ENCODE measurements at places on chromosomes 1 and 21.

- no peak for DNase-seq
Measured at GRCh38 chr1:203701606-203702005, 63.4 kb upstream of the LAX1 start.

GRCh38 chr1:215476541-215476940 lies 90.6 kb upstream of the KCTD3 start:
- no peak for DNase-seq

GRCh38 chr1:117564227-117565075 lies 41.4 kb upstream of the TENT5C start:
- DNase-seq, result no peak

GRCh38 chr1:59427784-59428183 lies 130.9 kb downstream of the FGGY start:
- DNase-seq, result no peak

DNA sequence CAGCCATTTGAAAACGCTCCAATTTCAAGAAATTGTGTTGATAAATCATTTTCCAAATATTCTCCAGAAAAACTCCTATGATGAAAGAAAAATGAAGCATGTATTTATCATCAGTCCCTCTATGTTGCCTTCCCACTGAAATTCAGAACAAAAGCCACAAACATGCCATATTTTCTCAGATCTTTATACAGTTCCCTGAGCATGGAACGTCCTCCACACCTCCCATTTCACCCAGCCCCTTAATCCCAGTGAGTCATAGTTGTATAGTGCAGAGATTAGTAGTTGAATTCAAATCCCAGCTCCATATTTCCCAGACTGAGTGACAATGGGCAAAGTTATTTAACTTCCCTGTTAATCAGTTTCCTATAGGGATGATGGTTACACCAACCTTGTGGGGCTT lies 20.6 kb upstream of the NPL start:
- no peak for DNase-seq

GRCh38 chr1:186617926-186618325 lies 62.3 kb downstream of the PTGS2 start:
- DNase-seq, result no peak

DNA sequence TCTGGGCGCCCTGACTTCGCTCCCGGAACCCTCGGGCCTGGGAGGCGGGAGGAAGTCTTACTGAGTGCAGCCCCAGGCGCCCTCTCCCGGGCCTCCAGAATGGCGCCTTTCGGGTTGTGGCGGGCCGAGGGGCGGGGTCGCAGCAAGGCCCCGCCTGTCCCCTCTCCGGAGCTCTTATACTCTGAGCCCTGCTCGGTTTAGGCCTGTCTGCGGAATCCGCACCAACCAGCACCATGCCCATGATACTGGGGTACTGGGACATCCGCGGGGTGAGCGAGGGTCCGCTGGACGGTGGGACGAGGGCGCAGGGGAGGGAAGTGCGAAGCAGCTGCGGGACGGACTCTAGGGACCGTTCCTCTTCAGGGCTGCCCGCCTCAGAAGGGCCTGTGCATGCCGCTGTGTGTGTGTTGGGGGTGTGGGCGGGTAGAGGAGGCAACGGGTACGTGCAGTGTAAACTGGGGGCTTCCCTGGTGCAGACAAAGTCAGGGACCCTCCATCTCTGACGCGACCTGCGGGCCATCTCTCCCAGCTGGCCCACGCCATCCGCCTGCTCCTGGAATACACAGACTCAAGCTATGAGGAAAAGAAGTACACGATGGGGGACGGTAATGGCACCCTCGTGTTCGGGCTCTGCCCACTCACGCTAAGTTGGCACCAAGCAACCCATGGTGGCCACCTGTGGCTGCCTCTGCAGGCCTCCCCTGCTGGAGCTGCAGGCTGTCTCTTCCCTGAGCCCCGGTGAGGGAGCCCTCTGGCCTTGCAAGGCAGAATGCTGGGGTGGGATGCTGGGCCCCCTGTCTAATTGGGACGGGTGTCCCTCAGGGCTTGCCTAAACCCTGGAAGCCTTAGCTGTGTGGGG lies at the start of gene GSTM1:
GSTM1 (plus strand) TSS at position 177 of the 859 bp plus-strand sequence; CDS start at position 234, 57 bp downstream.
- no peak for DNase-seq

DNA sequence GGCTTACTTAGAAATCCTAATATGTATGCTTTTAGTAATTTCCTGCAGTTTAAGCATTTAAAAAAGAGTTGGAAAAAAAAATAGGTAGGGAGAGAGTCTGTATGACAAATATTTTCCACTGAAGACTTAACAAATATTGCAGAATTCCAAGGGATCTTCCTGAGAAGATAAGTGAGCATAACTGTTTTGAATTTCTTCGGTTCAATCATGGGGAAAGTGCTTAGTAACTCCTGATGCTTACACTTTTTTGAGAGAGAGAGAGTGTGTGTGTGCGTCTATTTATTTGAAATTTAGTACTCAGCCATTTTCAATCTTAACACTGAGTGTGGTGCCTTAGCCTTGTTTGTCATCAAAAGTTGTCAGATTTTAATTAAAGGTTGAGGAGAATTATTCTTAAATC lies 18.5 kb downstream of the SON start:
- DNase-seq, result no peak

GRCh38 chr1:228975238-228975907 lies 240.1 kb downstream of the RHOU start:
- DNase-seq, result no peak

DNA sequence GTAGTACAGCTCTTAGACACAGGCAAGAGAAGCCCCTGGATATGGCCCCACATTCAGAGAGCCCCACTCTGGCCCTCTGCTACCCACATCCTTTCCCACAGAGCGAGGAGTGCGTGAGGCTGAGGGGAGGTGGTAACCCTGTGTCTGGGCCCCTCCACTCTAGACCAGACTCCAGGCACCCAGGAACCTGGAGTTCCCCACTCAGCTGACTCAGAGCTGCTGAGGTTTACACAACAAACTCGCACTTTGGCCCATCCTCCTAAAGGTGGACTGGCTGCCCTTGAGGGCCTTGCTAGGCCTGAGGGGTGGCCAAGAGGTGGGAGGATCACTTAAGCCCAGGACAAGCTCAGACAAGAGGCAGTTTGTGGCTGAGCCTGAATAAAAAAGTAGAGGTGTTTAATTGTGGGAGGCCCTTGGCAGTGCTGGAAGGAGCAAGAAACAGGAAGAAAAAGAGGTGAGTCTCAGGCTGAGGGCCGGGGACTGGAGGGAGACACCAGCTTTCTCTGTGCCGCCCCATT lies 10.7 kb downstream of the MR1 start:
- no peak for DNase-seq

DNA sequence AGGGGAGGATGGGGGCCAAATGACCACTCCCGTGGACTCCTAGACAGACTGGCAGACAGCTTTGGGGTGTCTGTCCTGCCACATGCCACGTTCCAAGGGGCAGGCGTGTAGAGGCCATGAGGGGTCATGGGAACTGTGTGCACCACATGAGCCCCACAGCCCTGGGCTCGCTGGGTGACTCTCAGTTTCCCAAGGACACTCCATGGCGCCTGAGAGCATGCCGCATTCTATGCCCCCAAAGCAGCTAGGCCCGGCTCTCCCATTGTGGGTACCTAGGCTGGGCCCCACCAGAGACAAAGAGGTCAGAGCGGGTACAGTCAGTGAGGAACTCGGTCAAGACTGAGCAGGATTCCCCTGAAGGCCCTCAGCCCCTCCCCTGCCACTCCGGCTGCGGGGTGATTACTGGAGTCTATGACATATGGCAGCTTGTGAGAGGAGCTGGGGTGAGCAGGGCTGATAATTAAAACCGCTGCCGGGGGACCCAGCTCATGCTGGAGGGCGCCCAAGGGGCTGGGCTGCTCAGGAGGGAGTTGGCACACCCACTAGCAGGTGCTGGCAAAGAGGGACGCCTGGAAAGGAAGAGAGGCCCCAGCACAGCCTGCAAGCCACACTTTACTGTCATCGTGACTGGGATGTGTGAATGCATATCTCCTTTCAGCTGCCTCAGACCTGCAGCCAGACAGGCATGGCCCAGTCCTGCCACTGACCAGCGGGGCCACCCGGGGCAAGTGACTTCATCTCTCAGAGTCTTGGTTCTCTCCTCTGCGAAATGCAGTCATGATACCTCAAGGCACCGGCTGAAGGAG lies 8.4 kb downstream of the LRP8 start:
- peak; percentile 53 for DNase-seq

- no peak for DNase-seq
Measured at GRCh38 chr1:186225096-186225495, 150.0 kb downstream of the TPR start.

DNA sequence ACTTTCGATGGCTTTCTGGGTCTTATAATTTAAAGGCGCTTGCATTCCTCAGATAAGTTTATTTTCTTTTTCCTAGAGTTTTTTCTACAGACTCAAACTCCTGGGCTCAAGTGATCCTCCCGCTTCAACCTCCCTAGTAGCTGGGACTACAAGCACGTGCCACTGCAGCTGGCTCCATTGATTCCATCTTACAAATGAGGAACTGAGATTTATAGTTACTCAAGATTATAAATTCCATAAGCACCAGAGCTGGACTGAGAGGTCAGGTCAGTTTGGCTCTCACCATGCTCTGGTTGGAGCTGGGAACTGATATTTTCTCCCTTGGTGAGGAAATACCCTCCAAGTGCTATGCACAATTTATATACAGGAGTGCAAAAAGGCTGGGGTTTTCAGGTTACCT lies 13.4 kb upstream of the PRPF38B start:
- DNase-seq, result no peak

- no peak for DNase-seq
Measured at GRCh38 chr1:41765152-41765551, 153.6 kb downstream of the HIVEP3 start.

Measured in Right ventricle myocardium inferior (tissue), 1 donor.